Effector CD4-positive, alpha-beta T cell (primary cell): ENCODE measurements at places on chromosomes 1 and 21.

GRCh38 chr1:214901718-214902117, 180.8 kb upstream of the KCNK2 start:
- DNase-seq = no peak

DNA sequence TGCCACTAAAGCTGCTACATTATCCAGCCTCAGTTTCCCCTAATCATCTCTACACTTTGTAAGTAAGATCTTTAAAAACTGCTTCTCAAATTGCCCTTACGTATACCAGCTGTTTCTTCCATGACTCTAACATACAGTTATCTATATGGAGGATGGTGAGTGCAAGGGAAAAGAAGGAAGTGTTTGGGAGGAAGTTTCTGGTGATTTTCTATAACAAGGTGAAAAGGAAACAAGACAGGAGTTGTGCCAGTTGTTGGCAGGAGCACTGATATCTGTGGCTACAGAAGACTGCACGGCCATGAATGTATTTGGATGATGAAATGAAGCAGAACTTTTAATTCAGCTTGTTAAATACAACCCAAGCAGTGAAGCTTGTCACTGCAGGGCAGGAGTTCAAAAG, 32.3 kb upstream of the NHLH2 start:
- DNase-seq = no peak

DNA sequence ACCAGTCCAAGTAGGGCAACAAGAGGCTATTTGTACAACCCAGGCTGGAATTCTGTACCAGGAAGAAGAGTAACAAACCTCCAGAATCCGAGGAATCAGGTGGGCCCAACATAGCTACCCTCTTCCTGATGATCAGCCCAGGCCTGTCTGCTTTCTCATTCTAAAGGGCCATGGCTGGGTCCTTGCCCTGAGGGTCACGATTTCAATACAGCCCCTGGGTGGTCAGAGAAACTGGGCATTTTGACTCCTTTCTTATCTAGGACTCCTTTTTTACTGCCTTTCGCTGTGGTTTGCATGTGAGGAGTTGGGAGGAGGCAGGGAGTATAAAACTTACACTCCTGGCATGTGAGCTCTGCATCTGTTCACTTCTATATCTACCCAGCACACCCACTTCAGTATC, 164.9 kb upstream of the COA6 start:
- no peak for DNase-seq

GRCh38 chr21:36379251-36379650, 5.9 kb upstream of the CHAF1B start:
- DNase-seq = no peak

DNA sequence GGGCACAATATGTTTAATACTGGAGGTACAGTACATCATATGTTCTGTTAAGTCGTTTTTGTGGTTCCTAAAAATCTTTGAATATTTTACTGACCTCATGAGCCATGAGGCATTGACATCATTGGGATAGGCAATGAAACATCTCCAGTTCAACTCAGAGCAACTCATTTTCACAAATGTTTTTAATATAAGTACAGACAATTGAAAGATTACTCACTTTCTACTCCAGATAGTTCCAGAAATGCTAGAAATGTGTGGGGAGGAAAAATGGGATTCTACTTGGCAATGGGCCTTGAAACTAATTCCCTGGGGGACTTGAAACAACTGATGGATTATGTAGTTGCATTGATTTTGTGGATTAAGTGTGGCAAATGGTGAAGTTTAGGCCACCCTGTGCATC, 7.2 kb upstream of the C8B start:
- no peak for DNase-seq
